Sigmoid colon (tissue), 7 donors: ENCODE measurements at places on chromosomes 12 and 14.

DNA sequence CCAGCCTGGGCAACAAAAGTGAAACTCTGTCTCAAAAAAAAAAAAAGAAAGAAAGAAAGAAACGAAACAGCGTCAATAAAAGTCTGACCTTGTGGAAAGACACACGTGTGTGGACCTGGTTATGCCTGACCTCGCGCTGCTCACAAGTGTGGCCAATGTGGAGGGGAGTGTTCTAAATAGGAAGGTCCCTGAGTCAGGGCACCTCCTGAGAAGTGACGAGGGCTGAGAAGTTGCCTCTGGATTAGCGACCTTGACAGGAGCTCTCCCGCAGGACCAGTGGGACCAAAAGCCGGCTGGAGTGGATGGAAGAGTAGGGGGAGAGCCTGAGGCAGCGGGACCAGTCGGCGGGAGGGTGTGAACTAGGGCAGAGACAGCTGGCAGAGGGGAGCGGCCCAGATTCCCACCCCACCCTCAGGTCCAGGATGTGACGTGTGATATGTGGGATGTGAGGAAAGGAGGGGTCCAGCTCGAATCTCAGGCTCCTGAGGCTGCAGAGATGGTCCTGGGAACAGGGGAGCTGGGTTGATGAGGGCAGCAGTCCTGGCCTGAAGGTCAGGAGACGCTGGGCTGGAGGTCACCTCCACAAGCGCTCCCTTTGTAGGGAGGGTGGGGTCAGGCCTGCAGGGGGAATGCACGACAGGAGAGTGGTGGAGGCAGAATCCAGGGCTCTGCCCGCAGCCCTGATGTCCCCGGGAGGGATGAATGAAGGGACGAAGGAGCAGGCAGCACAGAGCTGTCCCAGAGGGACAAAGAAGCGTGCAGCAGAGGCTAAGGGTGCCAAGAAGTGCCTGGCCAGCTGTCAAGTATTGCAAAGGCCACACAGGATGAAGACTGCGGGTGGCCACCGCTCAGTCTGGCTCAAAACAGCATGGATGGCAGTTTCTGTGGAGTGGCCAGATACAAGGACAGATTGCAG lies 24.8 kb upstream of the GPR68 start:
- DNase-seq = no peak

DNA sequence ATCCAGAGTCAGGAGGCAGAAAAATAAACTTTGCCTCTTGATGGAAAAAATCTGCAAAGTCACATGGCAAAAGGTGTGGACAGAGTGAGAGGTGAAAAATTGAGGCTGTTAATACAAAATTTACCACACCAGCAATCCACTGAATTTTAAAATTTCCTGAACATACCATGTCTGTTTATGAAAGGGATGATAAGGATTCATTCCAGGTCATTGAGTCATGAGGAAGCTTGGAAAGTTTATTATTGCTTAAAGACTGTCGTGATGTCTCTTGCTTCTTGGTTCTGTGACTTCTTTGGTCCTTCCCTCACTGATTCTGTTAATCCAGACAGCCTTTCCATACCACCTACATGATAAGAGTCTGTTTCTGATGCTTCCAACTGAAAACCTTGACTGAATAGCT lies 73.2 kb downstream of the TTC6 start:
- no peak for DNase-seq

GRCh38 chr14:68714991-68715924 lies 77.6 kb downstream of the ZFP36L1 start:
- DNase-seq = no peak

GRCh38 chr12:6292606-6293005 lies 17.9 kb upstream of the PLEKHG6 start:
- no peak for DNase-seq

DNA sequence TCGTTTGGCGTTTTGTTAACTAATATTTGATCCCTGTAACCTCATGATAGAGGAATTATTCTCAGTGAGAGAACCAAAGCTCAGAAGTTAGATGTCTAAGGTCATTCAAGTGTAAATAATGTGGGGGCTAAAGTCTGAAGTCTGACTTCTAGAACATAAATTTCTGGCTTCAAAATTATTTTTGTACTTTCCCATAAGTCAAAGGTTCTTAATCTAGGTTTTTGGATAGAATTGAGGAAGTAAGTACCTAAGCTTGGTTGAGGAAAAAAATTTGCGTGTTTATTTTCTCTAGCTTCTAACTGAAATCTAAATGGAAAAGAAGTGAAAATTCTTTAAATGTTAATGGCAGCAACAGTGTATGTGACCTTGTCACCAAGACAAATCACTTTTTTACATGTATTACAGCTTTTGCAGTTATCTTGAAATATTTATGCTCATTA lies 2.3 kb downstream of the LARP4 start:
- no peak for DNase-seq

DNA sequence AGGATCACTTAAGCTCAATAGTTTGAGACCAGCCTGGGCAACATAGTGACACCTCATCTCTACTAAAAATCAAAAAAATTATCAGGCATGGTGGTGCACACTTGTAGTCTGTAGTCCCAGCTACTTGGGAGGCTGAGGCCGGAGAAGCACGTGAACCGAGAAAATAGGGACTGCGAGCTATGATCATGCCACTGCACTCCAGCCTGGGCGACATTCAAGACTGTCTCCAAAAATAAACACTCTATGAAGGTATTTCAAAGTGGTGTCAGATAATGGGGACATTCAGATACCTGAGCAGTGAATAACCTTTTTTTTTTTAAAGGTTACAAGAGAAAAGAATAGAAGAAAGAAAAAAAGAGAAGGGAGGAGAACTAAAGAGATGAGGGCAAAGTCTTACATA lies 98.1 kb downstream of the MED13L start:
- DNase-seq = no peak

DNA sequence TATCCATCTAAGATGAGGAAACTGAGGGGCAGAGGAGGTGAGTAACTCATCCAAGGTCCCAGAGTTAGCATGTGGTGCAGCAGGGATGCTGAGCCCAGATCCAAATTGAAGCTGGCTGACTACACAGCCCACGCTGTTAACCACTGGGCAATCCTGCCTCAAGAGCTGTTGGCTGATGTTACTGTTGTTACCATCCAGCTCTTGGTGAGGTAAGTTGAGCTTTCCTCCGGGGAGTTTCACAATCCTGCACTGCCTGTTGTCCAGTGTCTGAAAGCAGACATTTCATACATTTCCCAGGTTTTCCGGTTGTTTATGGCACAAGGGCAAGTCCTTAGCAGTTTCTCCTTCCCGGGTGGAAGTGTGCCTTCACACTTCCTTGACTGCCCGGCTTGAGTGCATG lies 14.5 kb downstream of the CYP46A1 start:
- peak; percentile 39 for DNase-seq

- DNase-seq = no peak
Measured at GRCh38 chr12:5123921-5124320, 80.2 kb downstream of the KCNA5 start.

GRCh38 chr12:88665071-88665470 lies 84.8 kb upstream of the KITLG start:
- no peak for DNase-seq

DNA sequence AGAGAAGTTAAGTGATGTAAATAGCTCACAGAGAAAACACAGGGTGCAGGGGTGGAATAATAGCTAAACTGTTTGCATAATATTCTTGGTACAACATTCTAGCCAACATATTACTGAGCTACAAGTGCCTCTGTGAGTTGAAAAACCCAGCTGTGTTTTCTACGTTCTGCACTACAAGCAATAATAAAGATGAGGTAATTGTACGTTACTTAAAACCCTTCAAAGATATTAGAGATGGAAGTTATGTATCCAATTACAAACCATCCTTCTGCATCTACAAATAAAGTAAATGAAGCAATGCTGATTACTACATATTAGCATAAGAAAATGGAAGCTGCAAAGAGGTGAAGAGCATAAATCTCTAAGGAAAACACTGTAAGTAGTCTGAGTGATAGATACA lies 271.4 kb downstream of the SSPN start:
- DNase-seq = no peak

DNA sequence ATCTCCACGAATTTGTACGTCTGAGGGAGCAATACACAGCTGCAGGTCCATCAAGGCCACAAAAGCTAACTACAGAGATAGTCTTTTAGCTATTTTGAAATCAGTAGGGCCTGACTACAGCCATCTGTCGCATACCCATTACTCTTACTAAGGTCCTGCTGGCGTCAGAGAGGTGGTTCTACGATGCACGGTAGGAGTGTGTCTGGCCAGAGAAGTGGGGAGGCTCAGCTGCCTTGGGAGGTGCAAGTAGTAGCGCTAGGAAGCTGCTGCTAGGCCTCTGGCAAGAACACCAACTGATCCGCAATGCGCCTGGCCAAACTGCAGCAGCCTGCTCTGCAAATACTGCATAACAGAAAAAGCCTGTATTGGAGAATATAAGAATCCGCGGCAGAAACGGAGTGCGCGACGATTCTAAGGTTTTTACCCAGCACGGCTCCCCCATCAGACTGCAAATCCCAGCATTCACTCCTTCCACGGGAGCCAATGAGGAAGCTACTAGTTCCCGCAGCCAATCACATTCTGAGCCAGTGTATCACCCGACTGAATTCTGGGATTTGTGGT lies 743 bp upstream of the CAND1 start:
- DNase-seq = peak; percentile 97

GRCh38 chr12:124440841-124441381 lies 126.5 kb downstream of the NCOR2 start:
- DNase-seq = no peak

DNA sequence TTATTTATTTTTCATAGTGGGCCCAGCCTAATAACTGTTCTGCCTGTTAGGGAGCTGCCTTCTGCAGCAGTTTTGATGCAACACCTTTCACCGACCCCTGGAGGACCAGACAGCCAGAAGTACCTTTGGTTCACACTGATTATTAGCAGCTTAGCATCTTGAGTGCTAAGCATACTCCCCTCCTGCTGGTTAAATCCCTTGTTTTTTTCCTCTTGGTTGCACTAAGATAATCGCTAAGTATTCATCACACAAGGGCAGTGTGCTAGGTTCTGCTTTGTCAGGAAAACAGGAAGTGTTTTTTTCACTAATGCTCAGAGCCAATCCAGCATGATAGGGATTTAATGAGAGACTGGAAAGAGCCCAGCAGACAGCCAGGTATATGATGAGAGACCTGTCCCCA lies 437.0 kb downstream of the FUT8 start:
- no peak for DNase-seq

DNA sequence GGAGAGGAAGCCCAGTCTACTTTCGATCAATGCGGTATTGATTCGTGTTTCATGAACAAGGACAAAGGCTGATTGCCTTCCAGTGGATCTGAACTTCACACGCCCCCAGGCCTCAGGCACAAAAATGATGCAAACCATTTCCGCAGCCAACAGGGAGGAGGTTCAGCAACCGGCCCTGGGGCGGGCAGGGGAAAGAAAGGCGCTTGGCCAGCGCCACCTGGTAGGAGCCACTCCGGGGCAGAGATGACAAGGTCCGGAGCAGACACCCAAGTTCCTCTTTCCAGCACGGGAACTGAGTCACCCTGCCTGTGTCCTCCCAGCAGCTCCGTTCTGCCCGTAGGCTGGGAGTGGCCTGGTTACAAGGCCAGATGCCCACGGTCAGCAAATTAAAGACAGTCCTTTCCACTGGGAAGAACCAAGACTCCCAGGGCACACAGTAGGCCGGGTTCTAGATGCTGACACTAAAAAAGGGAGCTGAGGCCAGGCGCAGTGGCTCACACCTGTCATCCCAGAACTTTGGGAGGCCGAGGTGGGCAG lies 136.3 kb downstream of the SCARB1 start:
- DNase-seq = peak; percentile 90

GRCh38 chr12:98355322-98355721 lies 160.1 kb upstream of the TMPO start:
- no peak for DNase-seq

DNA sequence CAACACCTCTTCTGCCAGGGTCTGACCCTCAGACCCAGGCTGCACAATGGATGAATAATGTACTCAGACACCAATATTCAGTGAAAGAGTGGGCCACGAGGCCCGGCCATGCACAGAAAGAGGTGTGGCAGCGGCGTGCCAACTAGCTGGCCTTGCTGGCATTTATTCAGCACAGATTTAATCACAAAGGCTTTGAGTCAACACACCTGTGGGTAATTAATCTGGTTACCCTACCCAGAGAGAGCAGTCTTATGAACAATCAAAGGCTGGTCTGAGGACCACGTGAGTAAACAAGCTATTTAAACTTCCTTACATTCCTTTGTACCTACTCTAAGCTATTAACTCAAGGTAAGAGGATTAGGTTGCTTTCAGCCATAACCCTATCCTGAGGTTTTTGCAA lies 324.8 kb downstream of the C12orf50 start:
- DNase-seq = no peak

DNA sequence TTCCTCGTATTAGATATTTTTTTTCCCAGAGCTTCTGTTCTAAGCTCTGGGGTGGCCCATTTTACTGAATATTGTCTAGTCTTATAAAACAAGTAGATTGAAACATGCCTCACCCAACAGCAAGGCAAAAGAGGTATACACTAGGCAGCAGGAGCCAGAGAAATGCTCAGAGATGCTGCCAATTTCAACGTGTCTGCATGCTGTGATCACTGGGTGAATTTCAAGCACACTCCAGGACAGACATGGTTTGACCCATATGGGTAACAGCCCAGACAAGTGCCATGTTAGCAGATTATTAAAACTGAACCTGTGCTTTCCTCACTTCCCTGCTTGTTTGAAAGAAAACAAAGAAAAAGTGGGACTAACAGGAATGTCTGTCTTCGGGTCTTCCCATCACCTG lies 321.3 kb downstream of the MED13L start:
- no peak for DNase-seq
